ENCODE measurements at places on chromosomes 12 and 14.

- DNase-seq = no peak
These were observed 43.4 kb upstream of the TSPAN8 start for GRCh38 chr12:71201136-71201679.

DNA sequence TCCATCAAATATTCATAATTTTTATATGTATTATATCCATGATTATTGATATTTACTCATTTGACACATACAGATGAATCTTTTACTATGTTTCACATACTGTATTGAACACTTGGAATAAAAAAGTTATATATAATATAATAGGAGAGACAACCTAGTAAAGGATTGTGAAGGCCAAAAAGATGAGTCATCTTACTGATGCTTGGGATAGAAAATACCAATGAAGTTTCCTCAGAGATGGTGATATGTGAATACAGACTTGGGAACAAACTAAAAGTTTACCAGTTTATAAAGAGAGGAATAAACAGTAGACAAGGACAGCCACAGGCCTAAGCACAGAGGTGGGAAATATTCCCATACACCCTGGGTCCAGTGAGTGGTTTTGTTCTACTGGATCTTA is 743.9 kb upstream of the FLRT2 start:
- no peak for DNase-seq

- peak; percentile 82 for DNase-seq
These were observed 66.7 kb downstream of the CCDC88C start for GRCh38 chr14:91350813-91351511.

GRCh38 chr12:67070604-67071003 is 198.6 kb upstream of the CAND1 start:
- DNase-seq = no peak

- DNase-seq = no peak
These were observed 13.9 kb upstream of the KRT86 start for GRCh38 chr12:52260361-52261207.

DNA sequence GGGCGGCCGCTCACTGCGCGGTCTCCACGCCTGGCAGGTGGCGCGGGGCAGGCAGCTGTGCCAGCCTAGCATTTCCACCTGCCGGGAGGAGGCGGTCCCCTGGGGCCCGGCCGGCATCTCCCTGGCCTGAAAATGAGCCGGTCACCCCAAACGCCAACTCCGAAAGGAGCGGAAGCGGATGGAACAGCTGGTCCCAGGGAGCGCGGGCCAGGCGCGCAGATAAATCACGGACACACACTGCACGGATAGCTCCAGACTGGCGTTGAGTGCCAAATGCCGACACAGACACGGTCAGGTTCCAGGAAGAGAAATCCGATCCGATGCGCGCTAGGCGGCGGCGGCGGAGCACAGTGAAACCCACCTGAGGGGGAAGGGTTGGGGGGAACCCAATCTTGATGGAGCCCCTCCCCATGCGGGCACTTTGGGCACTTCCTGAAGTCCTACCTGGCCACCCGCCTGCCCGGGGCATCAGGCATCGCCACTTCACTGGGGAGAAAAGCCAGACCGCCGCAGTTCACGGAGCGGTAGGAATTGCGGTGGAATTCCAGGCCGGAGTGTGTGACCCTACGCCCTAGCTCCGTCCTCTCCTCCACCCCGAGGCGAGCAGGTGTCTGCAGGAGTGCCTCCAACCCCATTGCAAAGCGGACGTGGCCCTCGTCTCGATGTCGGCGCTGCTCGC is 624 bp upstream of the PLEKHD1 start:
- DNase-seq = no peak

- DNase-seq = no peak
These were observed 187.8 kb downstream of the NPAS3 start for GRCh38 chr14:33126433-33126832.

- no peak for DNase-seq
These were observed 41.8 kb downstream of the R3HDM2 start for GRCh38 chr12:57389033-57389432.

- no peak for DNase-seq
These were observed 118.0 kb upstream of the NPAS3 start for GRCh38 chr14:32820682-32821081.

DNA sequence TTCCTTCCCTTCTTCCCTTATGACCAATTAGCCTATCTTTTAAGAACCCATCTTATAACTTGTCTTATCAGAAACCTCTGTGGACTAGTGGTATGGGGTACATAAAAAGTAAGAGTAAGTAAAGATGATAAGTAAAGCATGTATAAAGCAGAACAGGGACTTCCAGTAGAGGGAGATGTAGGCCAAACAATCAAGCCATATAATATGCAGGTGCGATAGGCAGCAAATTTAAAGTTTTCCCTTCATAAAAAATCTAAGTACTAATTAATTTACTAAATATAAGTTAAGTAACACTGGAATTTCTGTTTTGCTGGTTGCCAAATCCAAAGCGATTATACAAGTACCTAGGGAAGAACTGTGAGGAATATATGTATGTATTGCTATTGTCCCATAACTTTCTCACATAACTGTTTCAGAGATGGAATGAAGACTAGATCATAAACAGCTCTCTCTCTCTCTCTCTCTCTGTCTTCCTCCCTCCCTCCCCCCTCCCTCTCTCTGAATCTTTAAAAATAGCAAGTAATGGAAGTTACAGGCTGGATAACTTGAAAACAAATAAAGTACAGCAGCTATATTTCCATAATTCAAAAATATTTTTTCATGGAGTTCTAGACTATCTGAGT is 25.7 kb downstream of the METTL25 start:
- DNase-seq = no peak

DNA sequence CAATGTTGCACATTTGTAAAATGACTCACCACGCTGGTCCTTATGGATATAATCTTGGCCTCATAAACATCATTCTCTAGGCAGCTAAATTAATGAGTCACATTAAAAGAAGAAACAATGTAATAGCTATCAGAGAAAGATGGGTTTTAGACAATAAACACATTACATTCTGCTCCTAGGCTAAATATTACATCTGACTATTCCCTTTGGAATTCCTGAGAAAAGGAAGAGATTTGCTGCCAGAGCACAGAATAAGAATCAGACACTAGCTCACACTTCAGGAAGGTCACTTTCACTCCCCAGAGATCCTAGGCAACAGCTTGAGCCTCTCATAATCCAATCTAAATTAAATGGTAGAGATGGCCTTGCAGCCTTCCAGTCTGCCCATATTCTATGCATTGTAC is 218.2 kb downstream of the PTPRO start:
- no peak for DNase-seq

DNA sequence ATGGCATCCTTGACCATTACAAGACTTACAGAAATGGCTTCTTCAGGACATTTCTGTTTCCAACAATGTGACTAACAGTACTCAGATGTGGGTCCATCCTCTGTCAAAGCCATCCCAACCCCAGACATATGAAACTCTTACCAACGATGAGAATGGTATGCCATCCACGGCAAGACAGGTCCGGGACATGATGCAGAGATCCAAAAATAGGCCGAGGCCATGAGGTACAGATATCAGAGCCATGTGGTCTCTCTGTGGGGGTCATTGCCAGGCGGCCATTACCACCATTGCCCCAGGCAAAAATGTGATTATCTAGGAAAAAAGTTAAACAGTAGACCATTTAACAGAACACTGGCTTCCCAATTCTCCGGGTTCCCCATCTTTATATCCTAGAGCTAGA is 27.5 kb downstream of the ZC2HC1C start:
- DNase-seq = no peak

- DNase-seq = no peak
These were observed 7.7 kb downstream of the TMED10 start for GRCh38 chr14:75168586-75169335.

- DNase-seq = no peak
These were observed 129.9 kb downstream of the GRIP1 start for GRCh38 chr12:66549050-66549389.

- no peak for DNase-seq
These were observed 44.5 kb downstream of the TMPRSS12 start for GRCh38 chr12:50887191-50887590.

- DNase-seq = no peak
These were observed 42.6 kb downstream of the NELL2 start for GRCh38 chr12:44833561-44833960.

DNA sequence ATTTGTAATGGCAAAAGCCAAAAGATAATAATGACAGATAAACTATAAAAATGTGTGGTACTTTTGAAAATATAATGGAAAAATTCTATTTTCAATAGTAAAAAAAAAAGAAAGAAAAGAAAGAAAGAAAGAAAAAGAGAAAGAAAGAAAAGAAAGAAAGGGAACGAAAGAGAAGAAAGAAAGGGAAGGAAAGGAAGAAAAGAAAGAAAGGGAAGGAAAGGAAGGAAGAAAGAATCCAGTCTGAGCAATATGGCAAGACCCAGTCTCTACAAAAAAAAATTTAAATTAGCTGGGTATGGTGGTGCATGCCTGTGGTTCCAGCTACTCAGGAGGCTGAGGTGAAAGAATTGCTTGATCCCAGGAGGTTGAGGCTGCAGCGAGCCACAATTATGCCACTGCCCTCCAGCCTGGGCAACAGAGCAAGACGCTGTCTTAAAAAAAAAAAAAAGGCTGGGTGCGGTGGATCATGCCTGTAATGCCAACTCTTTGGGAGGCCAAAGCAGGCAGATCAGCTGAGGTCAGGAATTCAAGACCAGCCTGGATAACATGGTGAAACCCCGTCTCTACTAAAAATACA is 38.4 kb downstream of the EAPP start:
- DNase-seq = no peak

GRCh38 chr12:128664501-128664900 is 159.3 kb downstream of the SLC15A4 start:
- no peak for DNase-seq

- no peak for DNase-seq
These were observed 39.0 kb upstream of the WNK1 start for GRCh38 chr12:713281-713875.

- no peak for DNase-seq
These were observed 61.5 kb upstream of the LRTM2 start for GRCh38 chr12:1758887-1759286.

GRCh38 chr12:91722072-91722471 is 423.6 kb downstream of the BTG1 start:
- no peak for DNase-seq

DNA sequence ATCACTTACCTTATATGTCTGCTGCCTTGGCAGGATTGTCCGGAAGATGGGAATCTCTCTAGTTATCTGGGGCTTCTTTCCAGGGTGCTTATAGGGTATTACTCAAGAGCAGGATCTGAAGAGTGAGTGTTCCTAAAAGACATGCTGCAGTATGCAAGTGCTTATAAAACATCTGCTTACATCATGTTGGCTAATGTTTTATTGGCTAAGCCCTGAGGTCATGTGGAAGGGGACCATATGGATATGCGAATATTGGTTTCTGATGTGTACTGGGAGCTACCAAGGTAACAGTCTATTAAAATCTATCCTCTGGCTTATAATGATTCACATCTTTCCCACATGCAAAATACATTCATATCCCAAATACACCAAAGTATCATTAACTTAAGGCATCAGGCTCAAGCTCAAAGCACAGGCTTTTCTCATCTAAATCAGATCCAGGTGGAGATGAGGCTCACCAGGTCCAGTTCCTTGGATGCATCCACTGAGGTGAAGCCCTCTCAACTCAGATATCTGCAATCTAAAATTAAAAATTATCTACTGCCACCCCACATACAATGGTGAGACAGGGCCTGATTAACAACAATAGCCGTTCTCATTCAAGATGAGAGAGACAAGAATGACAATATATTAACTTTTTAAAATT is 29.8 kb downstream of the LRRIQ1 start:
- DNase-seq = no peak

DNA sequence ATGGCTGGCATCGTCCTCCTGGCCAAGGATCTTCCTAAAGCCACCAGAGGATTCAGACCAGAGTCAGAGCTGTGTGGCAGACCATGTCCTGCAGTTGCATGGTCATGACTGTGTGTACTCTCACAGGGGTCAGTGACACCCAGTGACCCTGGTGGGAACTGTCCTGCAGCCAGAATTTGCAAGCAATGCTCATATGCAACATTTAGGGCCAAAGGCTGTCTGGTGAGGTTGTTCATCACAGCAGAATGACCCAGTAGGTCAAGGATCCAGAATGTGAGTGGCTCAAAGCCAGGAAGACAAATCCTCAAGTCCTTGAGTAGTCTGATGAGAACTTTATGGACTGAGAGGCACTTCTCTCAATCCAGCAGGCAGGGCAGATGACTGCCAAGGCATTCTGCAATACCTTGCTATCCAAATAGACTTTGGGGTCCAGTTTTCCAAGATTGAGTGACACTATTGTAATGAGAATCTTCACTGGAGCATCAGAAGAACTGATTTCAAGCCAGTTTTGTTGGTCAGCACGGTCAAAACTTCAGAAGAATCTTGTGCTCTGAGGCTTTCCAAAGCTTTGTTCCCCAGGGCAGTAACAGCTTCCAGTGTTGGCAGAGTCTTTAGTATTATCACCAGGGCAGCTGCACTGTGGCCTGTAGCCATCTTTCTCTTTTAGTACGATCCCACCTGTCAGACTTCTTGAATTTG is 122.0 kb downstream of the PTCSC3 start:
- no peak for DNase-seq

GRCh38 chr12:119593578-119594398 is at the start of gene TMEM233:
Gene TMEM233 (plus strand): TSS chr12:119593774. CDS start chr12:119593849, 75 bp downstream.
- DNase-seq = no peak

DNA sequence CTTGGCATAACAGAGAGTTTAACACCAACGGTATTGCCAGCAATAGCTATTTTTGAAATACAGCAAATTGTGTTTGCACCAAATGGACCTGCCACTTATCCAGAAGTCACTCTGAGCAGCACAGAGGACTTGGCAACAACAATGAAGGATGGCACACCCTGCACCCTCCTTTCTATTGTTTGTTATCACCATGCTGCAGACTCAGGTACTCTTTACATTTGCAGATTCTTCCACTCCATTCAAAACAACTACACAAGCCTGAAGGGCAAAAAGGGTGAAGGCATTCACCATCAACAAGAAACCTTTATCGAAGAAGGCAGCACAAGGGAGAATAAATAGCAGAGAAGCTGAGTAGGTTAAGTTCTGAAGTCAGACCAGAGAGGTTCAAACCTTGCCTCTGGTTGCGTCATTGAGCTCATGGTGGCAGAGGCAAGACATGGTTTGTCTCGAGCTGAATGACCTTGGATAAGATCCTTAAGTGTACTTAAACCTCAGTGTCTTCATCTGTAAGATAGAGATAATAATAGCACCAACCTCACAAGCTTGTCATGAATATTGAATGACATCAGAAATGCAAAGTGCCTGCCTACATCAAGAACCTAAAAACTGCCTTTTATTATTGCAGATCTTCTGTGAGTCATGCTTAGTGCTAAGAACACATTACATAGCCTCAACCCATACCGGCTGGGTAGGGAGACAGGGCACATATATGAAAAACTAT is 1.4 kb upstream of the ACSM4 start:
- no peak for DNase-seq

- no peak for DNase-seq
These were observed 737.7 kb downstream of the DIO2 start for GRCh38 chr14:79473651-79474050.

GRCh38 chr12:58794859-58795258 is 125.4 kb downstream of the LRIG3 start:
- DNase-seq = no peak
